ENCODE measurements at places on chromosomes 6 and 20. TPM values are rescaled to one million over a fixed set of nuclear protein-coding genes. Genes with fewer than 3 reads are reported as not detected.

DNA sequence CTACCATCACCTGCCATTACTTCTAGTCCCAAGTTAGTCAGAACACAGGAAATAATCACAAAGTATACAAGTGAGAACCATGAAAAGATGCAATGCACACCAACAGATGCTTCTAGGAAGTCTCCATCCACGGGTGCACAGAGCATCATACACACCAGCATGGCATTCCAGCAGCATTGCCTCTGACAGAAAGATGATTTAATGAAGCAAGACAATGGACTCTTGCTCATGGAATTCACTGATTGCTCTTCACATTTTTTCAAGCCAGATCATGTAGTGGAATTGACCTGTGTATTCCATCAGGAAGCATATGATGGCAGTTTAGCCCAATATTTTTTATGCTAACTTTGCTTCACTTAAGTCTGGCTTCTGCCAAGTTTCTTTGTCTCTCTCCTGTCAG is 406.3 kb upstream of the RGS17 start:
- no peak for DNase-seq

SMOC2 gene
- not detected for total RNA-seq

DNA sequence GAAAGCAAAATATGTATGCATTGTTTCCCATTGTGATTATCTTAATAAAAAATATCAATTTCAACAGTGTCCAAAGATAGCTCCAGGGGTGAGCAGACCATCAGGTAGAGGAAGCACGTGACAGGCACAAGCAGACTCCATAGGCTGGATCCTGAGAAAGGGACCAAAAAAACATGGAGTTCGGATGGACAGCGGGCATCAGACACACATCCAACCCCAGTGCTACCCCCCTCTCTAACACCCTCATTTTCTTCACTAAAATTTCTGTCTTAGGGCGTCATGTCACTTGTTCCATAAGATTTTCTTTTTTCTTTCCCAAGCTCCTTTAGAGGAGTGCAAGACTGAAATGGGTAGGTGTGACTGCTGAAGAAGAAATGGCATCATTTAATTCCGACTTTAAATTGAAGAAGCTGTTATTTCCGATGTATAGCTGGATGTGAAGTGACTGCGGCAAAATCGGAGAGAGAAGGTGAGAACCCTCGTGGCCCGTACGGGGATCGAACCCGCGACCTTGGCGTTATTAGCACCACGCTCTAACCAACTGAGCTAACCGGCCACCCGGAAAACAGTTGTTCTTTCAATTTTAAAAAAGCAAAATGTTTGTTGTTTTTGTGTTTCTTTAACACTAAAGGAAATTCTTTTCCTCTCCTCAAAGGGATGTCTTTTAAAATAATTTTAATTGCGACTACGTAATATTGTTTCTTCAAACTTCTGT is 10.3 kb upstream of the PRSS16 start:
- DNase-seq = no peak

- DNase-seq = no peak
Observed at GRCh38 chr6:159800141-159800865, at the start of gene PNLDC1. PNLDC1 (plus strand) TSS chr6:159800276; CDS start chr6:159800308, 32 bp downstream.

CRYBG1 gene
- total RNA-seq = 4.4 TPM

EBF4 gene
- 9.7 TPM for total RNA-seq

GRCh38 chr6:125843593-125843992 is 52.8 kb downstream of the NCOA7 start:
- no peak for DNase-seq

DNA sequence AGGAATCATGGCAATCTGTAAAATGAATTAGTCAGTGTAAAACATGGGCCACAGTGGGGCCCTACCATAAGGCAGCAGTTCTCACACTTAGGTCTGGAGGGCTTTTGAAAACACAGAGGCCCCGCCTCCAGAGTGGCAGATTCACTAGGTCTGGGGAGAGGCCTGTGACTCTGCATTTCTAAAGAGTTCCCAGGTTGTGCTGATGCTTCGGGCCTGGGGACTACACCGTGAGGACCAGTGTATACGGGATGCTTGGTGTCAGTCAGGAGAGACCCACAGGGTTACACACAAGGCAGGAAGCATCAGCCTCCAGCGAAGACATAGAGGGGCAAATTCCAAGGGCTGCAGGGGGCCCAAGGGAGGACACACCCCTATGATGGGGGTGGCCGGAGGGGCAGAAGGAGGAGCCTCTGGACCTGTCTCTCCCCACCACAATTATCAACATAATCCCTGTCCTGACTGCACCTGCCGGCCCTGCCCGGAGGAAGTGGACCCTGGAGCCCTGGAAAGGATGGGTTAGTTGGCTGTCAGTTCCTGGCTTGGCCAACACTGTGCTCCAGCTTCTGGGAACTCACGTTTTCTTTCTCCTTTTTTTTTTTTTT is 46.7 kb downstream of the FGD2 start:
- DNase-seq = no peak

DNA sequence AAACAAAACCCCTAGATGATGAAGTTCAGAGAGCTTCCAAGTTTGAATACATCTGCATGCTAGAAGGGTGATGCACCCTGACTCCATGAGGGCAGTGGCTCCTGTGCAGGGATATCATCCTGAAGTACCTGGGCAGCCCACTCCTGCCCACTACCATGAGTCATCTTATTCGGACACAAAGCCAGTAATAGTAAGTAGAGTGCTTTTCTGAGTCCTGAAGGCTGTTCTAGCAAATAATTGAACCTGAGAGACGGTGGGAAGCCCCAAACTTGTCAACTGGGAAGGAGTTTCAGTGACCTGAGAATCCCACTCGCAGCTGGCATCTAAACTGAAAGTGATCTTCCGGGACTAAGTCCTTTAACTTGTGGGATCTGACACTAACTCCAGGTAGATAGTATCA is 152.9 kb upstream of the COL21A1 start:
- DNase-seq = peak; percentile 56

KHDRBS2 gene
- not detected for total RNA-seq

GRCh38 chr20:61923371-61924166 is 142.1 kb downstream of the TAF4 start:
- DNase-seq = no peak

- no peak for DNase-seq
Observed at GRCh38 chr6:30696432-30696831, 5.6 kb upstream of the NRM start.

LTA gene
- total RNA-seq = not detected

SESN1 gene
- total RNA-seq = 13.2 TPM

- DNase-seq = no peak
Observed at GRCh38 chr20:14543040-14543439, 205.6 kb upstream of the FLRT3 start.

DNA sequence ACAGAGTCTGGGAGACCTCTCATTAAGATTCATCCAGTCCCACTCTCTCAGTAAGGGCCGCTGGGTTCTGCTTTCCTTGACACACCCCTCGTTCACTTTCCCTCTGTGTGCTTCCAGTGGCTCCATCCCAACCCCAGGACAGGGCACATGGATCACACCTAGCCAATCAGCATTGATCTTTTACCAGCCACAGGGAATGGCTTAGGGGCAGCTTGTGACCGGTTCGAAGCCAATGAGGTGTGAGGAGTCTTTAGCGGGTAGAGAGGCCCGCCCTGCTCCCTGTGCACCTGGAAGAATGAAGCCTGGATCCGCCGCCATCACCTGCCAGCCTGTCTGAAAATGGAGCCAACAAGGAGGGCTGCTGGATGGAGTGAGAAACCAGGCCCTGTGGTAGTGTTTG is 35.2 kb upstream of the OVOL2 start:
- DNase-seq = no peak

DNA sequence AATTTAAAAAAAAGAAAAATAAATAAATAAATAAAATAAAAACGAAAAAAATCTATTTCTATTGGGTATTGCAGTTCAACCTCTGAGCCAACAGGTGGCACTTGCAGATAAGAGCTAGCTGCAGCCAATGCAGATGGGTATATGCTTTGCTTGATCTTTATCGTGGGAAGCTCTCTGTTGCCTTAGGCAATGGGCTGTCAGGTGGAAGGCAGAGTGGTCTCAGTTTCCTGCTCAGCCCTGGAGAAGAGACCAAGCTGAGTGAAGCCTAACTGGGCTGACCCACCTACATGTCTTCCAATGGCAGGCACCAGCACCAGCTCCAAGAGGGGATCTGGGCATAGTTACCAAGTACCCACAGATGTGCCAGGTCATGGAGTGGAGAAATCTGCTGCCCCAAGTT is 95.0 kb downstream of the AK9 start:
- DNase-seq = no peak

GRCh38 chr20:44187054-44187771 is at the start of gene JPH2:
JPH2 (minus strand) TSS chr20:44187188; CDS start chr20:44186705, 483 bp downstream.
- peak; percentile 58 for DNase-seq

RAET1L gene
- total RNA-seq = 1.8 TPM

DNA sequence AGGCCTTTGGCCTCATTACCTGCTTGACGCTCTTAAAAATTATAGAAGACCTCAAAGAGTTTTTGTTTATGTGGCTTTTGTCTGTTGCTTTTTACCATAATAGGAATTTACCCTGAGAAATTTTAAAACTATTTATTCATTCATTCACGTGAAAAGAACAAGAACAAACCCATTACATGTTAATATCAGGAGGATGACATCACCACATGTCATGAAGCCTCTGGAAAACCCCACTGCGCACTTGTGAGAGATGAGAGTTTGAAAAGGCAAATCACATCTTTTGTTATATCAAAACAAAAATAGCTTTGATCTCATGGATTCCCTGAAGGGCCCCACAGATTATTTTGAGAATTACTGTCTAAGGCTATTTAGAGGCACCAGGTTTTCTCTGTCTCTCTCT is 61.3 kb upstream of the EYA2 start:
- DNase-seq = no peak

DNA sequence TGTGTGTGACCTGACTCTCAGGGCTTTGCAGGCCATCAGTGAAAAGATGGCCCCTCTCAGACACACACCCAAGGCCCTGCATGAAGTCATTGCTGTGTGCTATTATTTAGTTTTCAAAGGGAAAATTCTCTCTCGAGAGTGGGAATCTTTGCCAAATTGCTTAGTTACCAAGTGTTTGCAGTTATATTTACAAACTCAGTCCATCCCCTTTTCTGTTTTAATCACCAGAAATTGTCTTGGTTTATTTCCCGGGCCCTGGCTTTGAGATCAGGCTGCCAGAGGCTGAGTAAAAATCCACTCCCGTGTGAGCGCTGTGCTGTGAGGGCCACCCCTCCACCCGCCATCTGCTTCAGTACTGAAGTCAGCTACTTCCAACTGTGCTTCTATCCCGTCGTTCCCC is 163.1 kb downstream of the SOD2 start:
- no peak for DNase-seq

ADISSP gene
- 34.8 TPM for total RNA-seq

- no peak for DNase-seq
Observed at GRCh38 chr6:52910091-52910490, 593 bp upstream of the GSTA3 start.

SNPH gene
- 7.1 TPM for total RNA-seq

CABLES2 gene
- total RNA-seq = 6.9 TPM

RBM24 gene
- total RNA-seq = 4.2 TPM

GRCh38 chr20:35595901-35596300 is 19.7 kb upstream of the SPAG4 start:
- no peak for DNase-seq

- no peak for DNase-seq
Observed at GRCh38 chr6:112288475-112288874, 34.1 kb upstream of the LAMA4 start.

SEL1L2 gene
- not detected for total RNA-seq

- no peak for DNase-seq
Observed at GRCh38 chr6:3282476-3283236, 23.9 kb downstream of the PSMG4 start.

COL12A1 gene
- total RNA-seq = 19.2 TPM

GRCh38 chr20:53707371-53708055 is 113.9 kb upstream of the ZNF217 start:
- no peak for DNase-seq

- DNase-seq = no peak
Observed at GRCh38 chr20:44622501-44623270, 28.8 kb downstream of the ADA start.

DNA sequence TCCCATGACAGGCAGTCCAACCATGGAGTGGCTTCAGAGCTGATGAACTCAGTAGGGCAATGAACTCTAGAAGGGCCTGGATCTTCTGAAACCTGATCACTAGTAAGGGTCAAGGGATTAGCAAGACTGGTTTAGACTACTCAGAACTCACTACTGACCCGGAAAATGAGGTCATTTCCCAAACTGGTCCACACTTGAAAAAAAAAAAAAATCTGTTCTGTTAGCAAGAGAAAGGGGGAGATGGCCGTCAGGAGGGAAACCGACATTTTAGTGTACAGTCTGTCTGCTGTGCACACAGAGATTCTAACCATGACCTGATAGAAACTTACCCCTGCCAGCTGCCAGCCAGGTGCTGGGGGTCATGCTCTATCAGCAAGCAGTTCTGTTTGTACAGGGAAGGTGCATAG is 262.4 kb upstream of the AGPAT4 start:
- no peak for DNase-seq
